ENCODE measurements at places on chromosomes 3 and 15.

GRCh38 chr3:134333522-134334181 is 40.6 kb downstream of the AMOTL2 start:
- DNase-seq, result no peak

DNA sequence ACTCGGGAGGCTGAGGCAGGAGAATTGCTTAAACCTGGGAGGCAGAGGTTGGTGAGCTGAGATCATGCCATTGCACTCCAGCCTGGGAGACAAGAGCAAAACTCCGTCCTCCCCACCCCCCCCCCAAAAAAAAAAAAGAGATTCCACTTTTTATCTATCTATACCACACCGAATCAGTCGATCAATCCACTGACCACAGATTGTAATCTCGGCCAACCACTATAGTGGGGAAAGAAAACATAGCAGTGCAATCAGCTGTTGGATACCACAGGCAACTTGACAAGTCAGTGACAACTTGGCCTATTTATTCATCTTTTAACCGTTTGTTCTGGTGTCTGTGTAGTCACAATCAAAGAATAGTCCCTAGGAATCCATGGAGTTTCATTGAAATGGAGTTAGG is 299.2 kb downstream of the FHIT start:
- no peak for DNase-seq

DNA sequence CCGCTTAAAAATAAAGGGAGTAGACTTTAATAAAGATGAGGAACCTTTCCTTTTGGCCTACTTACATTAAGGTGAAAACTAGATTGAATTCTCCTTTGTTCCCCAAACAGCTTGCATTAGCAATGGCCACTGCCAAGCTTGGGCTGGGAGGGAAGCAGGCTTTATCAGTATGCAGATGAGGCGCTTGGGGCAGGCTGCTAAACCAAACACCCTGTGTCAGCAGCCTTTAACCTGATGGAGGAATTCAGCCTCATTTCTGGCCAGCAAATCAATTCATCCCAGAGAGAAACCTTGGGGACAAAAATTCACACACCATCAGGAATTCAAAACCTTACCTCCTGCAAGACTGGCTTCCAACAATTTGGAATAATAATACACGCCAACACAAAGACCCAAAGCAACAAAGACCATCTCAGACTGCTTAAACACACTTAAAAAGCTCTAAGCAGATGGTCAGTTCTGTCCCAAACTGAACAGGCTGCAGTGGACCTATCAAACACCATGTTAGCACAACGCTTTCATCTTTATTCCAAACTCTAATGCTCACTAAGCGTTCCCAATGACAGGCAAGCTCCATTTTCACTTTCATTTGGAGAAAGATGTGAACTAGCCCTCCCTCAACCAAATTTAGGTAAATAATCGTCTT is 255.1 kb upstream of the CMC1 start:
- no peak for DNase-seq

DNA sequence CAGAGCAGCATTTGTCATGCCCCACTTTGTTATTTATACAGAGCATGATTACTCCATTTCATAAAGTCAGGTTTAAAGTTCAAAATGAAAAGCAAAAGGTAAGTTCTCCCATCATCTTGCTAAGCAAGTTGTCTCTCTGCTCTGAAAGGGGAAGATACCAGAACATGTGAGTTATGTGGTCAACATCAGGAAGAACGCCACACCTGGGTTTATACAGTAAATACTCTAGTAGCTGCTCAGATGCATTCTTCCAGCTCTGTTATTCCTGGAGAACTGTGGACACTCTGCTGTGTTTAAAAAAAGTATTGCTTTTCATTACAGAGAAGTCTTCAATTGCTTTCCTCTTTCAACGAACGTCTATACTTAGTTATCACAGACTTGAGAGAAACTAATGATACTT is 145.7 kb downstream of the PLCL2 start:
- no peak for DNase-seq

- DNase-seq, result no peak
Measured at GRCh38 chr15:100788418-100789105, 91.1 kb upstream of the ALDH1A3 start.

- DNase-seq, result no peak
Measured at GRCh38 chr15:87944691-87945090, 311.8 kb downstream of the NTRK3 start.

DNA sequence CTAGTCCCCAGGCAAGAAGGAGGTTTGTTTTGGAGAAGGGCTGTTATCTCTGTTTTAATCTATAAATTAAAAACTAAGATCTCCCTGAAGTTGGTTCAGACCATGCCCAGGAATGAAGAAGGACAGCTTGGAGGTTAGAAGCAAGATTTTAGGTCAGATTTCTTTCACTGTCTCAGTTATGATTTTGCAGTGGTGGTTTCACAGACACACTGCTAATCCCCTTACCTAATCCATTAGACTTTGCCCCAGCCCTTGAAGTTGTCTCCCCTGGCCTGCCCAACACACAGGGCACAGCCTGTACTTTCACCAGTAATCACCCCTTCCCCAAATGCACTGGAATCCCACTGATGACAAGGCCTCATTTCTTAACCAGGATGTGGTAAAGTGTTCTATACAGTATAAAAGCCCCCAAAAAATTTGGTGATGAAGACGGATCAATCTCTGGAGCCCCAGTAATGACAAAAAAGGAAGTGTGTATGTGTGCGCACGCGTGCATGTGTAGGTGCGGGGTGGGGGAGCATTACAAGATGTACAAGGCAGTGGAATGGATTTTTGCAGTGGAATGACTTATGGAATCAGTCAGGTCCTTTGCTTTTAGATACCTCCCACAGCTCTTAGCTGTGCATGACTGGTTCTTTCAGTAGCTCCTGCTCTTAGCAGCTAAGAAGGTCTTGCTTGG is 73.1 kb upstream of the TERB2 start:
- no peak for DNase-seq

- no peak for DNase-seq
Measured at GRCh38 chr3:25376340-25376739, 51.7 kb upstream of the RARB start.

GRCh38 chr15:41556677-41557076 is 2.3 kb upstream of the TYRO3 start:
- DNase-seq, result no peak

DNA sequence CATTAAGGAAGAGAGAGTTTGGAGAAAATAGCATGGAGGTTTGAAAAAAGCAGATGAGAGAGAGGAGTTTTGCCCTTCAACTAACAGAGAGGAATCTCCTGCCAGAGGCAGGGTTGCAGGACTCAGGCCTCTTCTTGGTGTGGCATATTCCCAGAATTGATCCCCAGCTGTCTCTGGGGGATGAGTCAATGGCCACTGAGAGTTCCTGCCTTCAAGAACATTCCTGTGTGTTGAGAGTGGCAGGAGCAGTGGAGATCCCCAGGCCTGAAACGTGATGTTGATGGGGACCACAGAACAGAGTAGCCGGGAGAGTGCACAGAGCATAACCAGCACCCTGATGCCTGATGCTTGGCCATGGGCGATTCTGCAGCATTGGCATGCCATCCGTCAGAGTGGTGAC is 348.4 kb upstream of the THBS1 start:
- DNase-seq, result no peak

- no peak for DNase-seq
Measured at GRCh38 chr15:41647262-41647661, 12.9 kb upstream of the MGA start.

- no peak for DNase-seq
Measured at GRCh38 chr15:83794209-83794608, 140.3 kb downstream of the ADAMTSL3 start.

- no peak for DNase-seq
Measured at GRCh38 chr3:120196333-120196732, 88.7 kb downstream of the GPR156 start.

DNA sequence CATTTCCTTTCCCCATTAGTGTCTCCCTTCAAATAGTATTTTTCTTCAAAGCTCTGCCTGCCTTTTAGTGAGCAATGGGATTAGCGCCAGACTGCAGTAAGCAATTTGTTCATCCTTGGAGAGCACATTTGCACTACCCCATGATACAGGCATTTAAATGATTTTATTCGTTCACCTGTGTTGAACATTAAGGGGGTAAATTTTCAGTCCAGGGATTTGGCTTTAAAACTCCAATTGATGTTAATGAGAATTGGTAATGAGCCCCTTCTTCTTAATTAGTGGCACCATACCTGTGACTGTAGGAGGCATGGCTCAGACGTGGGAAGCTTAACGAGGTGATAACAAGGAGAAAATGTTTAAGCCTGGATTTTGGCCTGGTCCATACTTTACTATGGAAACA is 161.4 kb upstream of the NANOGP8 start:
- DNase-seq, result no peak

DNA sequence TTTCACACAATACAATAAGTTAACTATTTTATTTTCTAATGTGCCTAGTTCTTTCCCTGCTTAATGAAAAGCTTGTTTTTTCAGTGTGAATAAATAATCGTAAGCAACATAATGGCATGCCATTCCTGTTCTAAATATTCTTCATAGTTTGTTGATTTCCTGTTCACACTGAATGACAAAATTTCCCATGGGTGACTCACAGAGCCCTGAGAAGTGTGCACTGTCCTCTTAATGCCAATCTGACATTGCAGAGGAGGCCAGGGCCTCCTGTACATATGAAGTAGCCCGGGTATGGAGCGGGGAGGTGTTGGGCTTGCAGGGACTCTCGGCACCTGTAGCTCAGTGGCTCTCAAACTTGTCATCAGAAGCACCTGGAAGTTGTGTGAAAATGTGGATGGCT is 24.3 kb downstream of the CCR3 start:
- DNase-seq, result no peak

- DNase-seq, result no peak
Measured at GRCh38 chr15:68885070-68885469, 45.3 kb upstream of the SPESP1 start.

DNA sequence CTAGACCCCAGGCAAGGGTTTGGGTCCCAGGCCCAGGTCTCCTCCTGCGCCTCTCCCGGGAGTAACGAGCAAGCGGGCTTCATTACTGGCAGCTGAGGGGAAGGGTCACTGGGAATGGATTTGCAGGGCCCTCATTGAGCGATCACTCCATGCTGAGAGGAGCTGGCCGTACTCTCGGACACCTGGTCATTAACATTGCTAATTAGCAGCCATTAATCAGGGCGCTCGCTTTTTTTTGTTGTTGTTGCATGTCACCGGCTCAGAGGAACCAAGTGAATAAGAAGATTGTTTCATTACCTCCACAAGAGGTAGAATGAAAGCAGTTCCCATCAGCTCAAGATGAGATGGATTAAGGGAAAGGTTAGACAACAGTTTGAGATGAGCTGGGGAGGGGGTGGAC is 293.0 kb upstream of the ATP11B start:
- DNase-seq, result no peak

DNA sequence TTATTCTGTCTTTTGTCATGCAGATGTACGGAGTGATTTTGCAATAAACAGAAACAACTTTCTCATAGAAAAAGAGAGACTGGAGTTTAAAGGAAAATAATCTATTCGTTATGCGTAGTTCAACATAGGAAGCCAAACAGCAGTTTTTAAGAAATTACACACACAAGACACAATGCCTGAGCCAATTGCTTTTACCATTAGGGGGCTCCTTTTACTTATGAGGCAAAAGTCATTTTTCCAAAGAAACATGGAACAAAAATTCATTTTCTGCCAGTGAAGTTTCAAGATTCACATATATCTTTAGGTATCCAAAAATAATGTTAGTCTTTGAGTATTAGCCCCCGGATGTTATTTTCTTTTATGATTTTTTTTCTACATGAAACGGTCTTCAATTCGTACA is 10.7 kb downstream of the CNTN6 start:
- no peak for DNase-seq

- DNase-seq, result no peak
Measured at GRCh38 chr3:192057261-192057660, 596.3 kb downstream of the PYDC2 start.

DNA sequence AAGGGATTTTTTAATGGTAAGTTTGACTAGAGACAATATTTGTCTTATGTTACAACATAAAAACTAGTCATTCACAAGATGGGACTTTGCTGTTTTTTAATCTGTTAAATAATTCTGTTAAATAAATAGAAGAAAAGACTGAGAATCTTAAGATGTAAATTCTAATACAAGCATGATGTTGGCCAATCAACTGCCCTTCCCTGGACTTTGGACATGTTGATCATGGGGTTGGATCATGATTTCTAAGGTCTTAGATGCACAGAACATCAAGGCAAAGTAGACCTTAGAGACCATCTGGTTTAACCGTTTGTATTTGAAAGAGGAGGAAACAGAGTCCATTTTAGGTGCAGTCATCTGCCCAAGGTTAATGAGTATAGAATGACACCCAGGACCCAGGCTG is 10.9 kb downstream of the MASP1 start:
- no peak for DNase-seq

DNA sequence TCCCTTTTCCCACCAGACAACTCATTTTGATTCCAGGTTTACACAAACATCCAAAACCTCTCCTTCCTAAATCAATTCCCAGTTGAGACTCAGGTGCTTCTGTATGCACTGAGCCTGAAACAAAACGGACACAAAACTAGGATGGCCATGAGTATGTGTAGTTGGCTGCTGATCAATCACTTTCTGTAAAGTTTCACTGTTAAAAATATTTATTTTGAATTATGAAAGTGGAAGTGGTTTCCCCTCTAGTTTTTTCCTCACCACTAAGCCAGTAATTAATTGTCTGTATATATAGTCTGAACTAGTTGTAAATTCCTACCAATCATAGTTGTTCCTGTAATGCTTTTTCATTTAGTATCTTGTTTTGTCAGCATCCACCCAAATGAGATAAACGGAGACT is 51.7 kb upstream of the TSPAN3 start:
- DNase-seq, result no peak

DNA sequence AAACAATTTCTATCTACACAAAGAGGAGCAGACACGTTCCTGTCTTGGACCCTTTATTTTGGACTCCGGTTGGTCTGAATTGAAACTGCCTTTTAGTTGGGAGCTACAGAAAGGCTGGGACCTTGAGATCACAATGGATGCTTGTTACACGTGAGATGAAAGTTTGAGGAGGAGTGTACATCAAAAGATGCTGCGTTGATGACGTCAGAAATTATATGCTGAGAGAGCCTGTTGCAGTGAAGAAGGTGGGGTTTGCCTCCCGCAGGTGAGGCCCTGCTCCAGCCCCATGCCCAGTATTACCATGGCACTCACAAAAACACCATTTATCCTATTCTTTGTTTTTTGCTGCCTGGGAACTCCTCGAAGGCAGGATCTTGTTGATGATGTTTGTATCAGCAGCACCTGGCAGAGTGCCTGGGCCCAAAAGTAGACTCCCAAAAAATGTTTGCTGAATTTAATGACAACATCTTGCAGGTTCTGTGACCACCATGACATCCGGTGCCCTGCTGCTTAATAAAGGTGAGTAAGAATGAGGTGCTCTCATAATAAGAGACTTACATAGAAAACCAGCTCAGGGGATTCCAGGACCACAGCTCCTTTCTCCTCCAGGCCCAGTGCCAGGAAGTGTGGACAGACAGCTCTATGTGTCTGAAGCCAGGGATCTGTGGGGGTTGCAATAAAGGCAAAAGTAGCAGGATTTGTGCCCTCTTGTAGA is 136.1 kb upstream of the UBE2E1 start:
- DNase-seq, result no peak

DNA sequence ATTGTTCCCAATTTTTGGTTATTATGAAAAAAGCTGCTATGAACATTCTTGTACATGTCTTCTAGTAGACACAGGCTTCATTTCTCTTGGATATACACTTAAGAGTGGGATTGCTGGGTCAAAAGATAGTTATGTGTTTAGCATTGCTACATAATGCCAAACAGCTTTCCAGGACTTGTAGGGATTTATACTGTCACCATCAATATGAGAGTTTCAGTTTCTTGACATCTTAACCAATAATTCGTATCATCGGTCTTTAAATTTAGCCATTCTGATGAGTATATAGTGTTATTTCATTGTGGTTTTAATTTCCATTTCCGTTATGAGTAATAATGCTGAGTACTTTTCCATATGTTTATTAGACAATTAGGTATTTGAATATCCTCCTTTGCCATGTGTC is 190.3 kb upstream of the PFN2 start:
- DNase-seq, result no peak

- DNase-seq, result peak; percentile 55
Measured at GRCh38 chr3:102078854-102079808, 229.8 kb downstream of the NFKBIZ start.
